ENCODE measurements at places on chromosomes 1 and 21. TPM values are rescaled to one million over a fixed set of nuclear protein-coding genes. Genes with fewer than 3 reads are reported as not detected.

GRCh38 chr1:33049371-33049770, 12.7 kb upstream of the AK2 start:
- no peak for DNase-seq
- H3K4me3 ChIP-seq, result no peak overlapping the region
- H3K36me3 ChIP-seq, result no peaks in the 10 kb centered on the region
- no peaks in the 10 kb centered on the region for H3K27me3 ChIP-seq
- H3K4me1 ChIP-seq, result no peaks in the 10 kb centered on the region

The CA6 gene
- polyA plus RNA-seq, result 3.6 TPM

DNA sequence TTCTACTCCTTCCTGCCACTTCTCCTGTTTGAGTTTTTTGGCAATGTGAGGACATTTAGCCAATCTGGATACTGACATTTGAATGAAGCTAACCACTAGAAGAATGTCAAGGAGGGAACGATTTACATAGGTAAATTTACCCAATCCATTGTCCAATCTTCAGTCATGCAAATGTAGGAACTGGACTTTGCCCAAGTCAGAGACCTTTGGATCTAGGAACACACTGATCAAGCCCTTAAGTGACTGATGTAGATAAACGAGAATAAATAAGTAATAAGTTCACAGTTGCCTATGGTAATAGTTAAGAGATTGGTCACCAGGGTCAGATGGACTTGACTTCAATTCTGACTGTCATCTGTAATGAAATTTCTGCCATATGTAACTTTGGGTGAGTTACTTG, 177.6 kb downstream of the FGGY start:
- no peaks in the 10 kb centered on the region for H3K4me1 ChIP-seq
- H3K4me3 ChIP-seq, result no peak overlapping the region
- no peak for DNase-seq
- no peaks in the 10 kb centered on the region for H3K27me3 ChIP-seq

- H3K27me3 ChIP-seq, result no peaks in the 10 kb centered on the region
- peaks cover 47% of the 10 kb centered on the region for H3K36me3 ChIP-seq
- no peaks in the 10 kb centered on the region for H3K4me1 ChIP-seq
- H3K4me3 ChIP-seq, result no peak overlapping the region
- H3K27ac ChIP-seq, result no peak overlapping the region
Measured at GRCh38 chr21:28936721-28937120, 56.0 kb downstream of the LTN1 start.

The TBX15 gene
- polyA plus RNA-seq, result not detected

Measured in naive thymus-derived CD4-positive, alpha-beta T cell (primary cell).